ENCODE measurements at places on chromosomes 11 and 22. TPM values are rescaled to one million over a fixed set of nuclear protein-coding genes. Genes with fewer than 3 reads are reported as not detected.

The LRRC74B gene
- total RNA-seq = 0.36 TPM

The APOA5 gene
- 0.12 TPM for total RNA-seq

The CHST1 gene
- 0.73 TPM for total RNA-seq

The IL18 gene
- not detected for total RNA-seq

The TLCD5 gene
- total RNA-seq = 6.5 TPM

Measured in hair follicle dermal papilla cell (primary cell).